ENCODE measurements at places on chromosomes 5 and 9. TPM values are rescaled to one million over a fixed set of nuclear protein-coding genes. Genes with fewer than 3 reads are reported as not detected.

GRCh38 chr5:143472576-143472975 lies 69.1 kb upstream of the NR3C1 start:
- DNase-seq, result no peak

Gene ZNF79
- 14.2 TPM for total RNA-seq

Gene CCDC192
- not detected for total RNA-seq

Gene FCN1
- not detected for total RNA-seq

DNA sequence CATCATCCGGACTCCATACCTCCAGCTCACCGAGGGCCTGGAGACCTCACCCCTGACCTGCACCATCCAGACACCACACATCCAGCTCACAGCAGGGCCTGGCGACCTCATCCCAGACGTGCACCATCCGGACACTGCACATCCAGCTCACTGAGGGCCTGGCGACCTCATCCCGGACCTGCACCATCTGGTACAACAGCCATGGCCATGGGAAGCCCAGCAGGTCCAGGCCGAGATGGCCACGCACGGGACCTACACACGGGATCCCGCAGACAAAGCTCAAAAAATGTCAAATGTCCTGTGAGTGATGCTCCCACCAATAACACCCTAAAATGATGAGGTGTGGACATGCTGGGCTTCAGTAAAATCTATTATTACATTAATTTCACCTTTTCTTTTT lies 9.7 kb downstream of the TERT start:
- DNase-seq, result no peak

DNA sequence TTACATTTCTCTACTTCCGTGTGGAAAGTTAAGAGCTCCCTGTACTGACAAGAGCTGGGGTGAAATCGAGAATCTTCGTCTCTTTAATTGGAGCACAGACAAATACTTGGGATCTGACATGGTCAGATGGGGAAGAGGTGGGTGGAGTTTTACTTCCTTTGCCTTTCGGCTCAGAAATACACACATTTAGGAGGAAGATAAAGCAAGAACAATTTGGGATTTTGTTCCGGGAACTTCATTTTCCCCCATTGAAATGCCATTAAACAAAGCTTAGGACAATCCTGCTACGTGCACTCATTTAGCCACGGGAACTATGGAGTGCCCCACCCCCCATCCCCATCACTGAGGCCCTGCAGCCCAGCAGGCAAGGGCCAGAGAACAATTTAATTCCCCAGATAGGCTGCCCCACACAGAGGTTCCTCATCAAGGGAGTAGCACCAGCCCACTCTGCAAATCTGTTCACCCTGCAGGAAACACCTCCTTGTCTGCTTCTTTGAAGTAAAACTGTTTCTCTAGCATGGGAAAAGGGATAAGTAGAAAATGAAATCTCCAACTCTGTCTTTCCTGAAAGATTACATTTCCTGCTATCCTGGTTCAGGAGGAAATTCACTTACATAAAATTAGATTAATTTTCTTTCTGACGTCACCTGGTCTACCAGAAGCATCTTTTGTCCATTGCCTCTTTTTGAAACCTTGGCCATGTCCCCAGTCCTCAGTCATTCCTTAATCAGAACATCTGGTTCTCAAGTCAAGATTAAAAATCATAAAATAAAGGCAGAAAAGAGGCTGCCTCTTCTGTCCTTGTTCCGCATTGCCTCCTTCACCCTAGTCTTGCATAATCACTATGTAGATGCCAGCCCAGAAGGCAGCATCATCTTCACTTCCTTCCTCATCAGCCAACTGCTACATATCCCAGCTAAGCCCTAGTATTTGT lies 206.4 kb downstream of the ENC1 start:
- DNase-seq, result no peak

Gene OMD
- not detected for total RNA-seq

DNA sequence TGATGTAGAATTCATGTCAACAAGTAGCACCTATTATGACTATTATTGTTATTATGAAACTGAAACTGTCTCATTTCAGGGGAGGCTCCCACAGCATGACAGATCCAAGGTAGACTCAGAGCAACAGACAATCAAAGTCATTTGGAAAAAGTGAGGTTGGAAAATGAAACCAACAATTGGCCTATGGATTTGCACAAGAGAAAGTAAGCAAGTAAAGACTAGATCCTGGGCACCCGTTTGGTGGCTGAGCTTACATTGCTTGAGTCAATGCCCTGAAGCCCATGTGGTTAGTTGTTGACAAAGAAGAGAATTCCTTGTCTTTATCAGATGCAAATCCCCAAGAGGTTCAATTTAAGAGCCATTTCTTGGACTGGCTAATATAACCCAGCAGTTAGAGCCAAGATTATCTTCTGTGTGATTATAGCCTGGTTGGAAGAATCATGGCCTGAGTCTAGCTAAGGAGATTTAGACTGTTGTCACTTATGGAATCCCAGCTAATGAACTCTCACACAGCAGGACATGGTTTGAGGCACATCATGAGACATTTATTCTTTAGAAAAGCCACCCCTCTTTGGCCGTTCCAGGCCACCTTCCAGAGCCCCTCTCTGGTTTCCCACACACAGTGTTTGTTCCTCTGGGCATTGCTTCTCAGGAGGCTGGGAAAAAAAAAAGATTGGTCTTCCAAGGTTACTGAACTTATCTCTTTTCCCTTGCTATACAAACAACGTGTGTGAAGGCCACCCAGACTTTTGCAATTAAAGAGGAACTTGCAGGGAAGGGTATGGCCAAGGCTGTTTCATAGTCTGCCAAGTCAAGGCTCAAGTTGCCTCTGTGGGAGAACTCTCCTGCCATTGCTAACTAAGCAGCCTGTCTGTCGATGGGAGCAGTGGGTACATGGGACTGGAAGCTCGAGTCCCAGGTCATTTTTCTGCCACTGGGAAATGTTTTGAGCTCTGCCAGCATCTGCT lies 399.5 kb downstream of the ENC1 start:
- no peak for DNase-seq

Data from activated CD8-positive, alpha-beta memory T cell treated with anti-CD3 and anti-CD28 coated beads, Interleukin-2, amount 10 ng/mL, durations not matched to agents 7 days and 5 days (primary cell).